ENCODE measurements at places on chromosomes 6 and 20.

- no peak for DNase-seq
Observed at GRCh38 chr6:3956054-3956453, 106.9 kb downstream of the FAM50B start.

DNA sequence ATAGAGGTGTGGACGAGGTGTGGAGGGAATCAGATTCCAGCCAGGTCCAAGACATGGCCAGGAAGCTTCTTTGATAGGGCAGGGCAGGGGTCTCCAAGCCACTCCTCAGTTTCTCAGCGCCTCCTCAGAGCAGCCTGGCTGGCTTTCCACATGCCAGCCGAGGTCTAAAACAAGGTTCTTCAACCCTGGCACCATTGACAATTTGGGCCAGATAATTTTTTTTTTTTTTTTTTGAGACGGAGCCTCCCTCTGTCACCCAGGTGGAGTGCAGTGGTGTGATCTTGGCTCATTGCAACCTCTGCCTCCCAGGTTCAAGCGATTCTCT lies 21.3 kb upstream of the CHMP4B start:
- no peak for DNase-seq

DNA sequence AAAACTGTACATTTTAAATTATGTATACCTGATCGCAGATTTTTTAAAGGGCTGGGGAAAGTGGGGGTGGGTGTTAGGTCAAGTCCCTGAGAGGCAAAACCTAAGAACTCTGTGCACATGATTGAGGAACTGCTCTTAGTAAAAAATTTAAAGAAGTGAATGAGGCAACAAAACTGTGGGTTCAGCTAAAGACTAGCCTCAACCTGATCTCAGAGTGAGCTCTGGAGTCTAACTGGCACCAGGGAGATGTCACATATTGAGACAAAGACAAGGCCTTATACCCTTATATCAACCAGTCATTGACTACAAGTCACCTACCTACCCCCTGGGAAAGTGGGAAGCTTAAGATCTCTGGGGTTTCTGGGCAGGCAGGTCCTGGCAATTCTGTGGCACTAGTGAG lies 27.4 kb upstream of the RUNX2 start:
- DNase-seq: no peak

- DNase-seq: no peak
Observed at GRCh38 chr6:44399991-44400390, 12.5 kb downstream of the CDC5L start.

- DNase-seq: no peak
Observed at GRCh38 chr6:87183687-87184086, 28.3 kb downstream of the ZNF292 start.

GRCh38 chr6:29521006-29521680 lies 33.4 kb upstream of the MAS1L start:
- DNase-seq: no peak

DNA sequence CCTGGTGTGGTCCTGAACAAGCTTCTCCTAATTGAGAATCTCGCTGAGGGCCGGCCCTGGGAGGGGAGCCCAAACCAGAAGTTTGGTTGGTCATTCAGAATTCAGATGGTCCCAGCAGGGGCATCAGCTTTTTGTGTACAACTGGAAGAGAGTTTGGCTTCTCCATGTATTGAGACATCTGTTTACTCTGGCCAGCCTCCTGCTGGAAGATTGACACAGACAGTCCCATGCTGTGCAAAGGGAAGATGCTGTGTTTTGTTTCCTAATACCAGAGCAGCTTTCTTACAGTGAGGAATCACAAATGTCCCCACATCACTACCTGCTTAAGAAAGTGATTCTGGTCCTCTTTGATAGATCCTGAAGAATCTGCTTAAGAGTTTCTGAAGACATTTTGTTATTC lies 97.8 kb downstream of the PLEKHG1 start:
- no peak for DNase-seq

- DNase-seq: no peak
Observed at GRCh38 chr20:59817406-59817805, 116.0 kb downstream of the SYCP2 start.

DNA sequence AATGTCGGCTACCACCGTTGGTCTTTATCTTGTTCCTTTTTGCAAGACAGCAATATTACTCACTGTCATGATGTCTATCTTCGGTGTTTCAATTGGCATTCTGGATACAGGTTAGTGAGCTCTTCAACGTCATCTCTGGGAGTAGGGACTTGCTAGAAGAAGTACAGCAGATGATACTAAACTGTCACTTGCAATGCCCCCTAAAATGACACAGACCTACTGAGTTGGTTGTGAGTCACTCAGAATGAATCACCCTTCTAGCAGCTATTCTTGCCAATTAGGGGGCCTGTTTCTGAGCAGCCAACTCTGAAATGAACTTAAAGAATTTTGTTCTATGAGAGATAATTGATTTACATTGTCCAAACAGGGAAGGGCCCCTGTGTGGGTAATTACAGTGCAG lies 176.5 kb downstream of the SLC16A10 start:
- DNase-seq: no peak

DNA sequence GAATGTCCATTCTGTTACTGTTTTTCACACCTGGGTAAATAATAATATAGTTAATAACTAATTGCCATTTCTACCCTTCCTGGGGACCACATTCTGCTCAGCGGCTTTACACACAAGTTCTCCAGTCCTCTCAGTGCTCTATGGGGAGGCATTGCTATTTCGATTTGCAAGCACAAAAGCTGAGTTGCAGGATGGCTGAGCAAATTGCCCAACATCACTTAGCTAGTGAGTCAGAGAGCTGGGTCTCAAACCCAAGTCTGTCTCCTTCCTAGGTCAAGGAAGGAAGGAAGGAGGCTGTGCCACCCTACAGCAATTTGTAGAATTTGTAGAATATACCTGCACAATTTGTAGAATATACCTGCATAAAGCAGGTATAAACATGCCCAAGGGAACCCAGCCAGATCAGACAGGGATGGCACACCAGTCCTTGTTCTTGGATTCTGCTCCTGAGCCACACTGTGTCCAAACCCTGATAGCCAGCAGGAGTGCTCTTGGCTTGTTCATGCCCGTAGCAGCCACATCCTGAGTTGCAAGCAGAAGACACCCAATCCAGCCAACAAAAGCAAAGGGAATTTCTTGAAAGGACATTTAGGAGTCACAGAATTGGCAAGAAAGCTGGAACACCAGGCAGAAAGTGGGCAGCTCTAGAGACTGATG lies 56.9 kb downstream of the LY86 start:
- DNase-seq: no peak

All from CD4-positive, alpha-beta T cell treated with Interleukin-15 for 1 hour (primary cell).